ENCODE measurements at places on chromosomes 16 and 17.

DNA sequence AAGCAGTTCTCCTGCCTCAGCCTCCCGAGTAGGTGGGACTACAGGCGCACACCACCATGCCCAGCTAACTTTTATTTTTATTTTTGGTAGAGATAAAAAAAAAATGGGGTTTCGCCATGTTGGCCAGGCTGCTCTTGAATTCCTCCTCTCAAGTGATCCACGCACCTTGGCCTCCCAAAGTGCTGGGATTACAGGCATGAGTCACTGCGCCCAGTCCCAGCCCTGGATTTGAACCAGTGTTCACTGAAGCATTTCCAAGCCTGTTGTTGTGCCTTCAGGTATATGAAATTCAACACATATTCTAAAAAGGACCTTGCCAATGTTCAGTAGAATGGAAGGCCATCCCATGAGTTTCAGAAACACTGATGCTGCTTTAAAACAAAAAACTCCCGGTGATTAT lies 165.3 kb downstream of the SLC39A11 start:
- no peak for DNase-seq

DNA sequence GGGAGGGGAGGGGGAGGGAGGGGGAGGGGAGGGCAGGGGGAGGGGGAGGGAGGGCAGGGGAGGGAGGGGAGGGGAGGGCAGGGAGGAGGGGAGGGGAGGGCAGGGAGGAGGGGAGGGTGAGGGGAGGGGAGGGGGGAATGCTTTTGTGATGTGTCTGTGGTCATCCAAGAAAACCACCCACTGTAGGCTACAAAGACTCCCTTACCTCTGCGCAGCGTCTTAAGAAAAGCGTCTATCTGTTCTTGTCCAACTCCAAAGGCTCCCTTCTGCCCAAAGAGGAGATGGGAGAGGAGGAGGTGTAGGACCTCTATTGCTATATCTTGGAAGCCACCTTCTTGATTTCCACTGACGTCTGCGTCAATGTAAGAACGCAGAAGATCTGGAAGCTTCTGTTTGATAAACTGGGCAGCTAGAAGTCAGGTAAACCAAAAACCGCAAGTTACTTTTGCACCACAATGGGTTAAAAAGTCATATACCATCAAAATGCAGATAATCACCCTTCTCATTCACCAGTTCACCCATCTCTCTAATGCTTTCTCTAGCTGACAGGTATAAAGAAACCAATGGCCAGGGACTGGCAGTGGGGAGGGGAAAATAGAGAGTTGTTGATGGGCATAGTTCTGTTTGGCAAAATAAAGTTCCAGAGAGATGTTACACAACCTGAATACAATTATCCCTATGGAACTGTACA lies 43.1 kb downstream of the CNOT1 start:
- DNase-seq: no peak

- no peak for DNase-seq
Measured at GRCh38 chr17:27379888-27380533, 76.2 kb upstream of the KSR1 start.

- no peak for DNase-seq
Measured at GRCh38 chr17:17090642-17091103, 48.4 kb downstream of the MPRIP start.

DNA sequence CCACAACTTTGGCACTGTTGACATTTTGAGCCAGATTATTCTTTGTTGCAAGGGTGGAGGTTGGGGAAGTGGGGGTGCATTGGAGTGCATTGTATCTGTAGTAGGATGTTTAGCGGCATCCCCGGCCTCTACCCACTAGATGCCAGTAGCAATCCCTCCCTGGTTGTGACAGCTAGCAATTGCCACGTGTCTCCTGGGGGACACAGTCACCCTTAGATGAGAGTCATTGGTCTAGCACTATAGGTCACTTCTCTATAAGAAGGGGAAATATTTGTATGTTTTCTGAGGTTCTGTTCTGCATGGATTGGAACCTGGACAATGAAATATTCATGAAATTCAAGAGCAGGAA lies 32.4 kb downstream of the MSI2 start:
- DNase-seq: no peak

DNA sequence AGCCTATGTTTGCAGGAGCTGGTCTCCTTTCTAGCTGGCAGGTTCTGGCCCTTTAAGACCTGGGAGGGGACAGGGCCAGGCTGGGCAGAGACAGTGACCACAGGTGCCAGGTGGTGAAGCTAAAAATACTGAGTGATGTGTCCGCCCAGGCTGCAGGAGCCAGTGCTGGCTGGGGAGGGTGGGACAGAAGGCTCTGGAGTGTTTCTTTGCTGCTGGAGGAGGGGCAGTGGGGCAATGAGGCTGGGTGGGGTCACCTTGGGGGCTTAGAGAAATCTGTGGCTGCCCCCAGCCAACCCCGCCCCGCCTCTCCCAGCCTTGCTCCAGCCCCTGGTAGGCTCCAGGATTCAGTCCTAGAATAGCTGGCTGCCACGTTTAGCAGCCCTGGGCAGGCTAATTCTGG lies 30.4 kb upstream of the SBK1 start:
- no peak for DNase-seq

- DNase-seq: no peak
Measured at GRCh38 chr17:5971969-5972368, 98.2 kb upstream of the WSCD1 start.

- no peak for DNase-seq
Measured at GRCh38 chr16:4909825-4910224, 27.1 kb downstream of the PPL start.

- DNase-seq: no peak
Measured at GRCh38 chr16:57111420-57111819, 19.0 kb downstream of the CPNE2 start.

GRCh38 chr17:48643697-48644012 lies 17.5 kb upstream of the HOXB9 start:
- DNase-seq: no peak

GRCh38 chr17:51289696-51290111 lies 29.4 kb downstream of the UTP18 start:
- no peak for DNase-seq

GRCh38 chr17:7950578-7950977 lies 18.6 kb downstream of the CNTROB start:
- no peak for DNase-seq

- no peak for DNase-seq
Measured at GRCh38 chr16:17212606-17213005, 258.2 kb downstream of the XYLT1 start.

GRCh38 chr16:87165151-87165550 lies 152.0 kb downstream of the C16orf95 start:
- no peak for DNase-seq

DNA sequence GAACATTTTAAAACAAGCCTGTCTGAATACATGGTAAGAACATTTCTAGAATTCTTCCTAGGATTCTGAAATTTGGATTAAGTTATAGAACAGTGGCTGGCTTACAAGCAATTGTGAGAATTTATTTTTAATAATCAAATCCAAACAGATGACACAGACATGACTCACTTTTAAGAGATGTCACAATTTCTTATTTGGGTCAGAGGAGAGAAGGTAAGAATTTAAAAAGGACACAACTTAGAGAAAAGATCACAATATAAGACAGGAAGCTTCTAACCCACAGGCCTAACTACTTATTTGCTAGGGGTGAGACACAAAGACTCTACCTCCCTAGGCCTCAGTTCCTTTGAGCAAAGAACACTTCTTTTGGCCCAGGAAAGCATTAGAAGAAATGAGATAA lies 32.7 kb downstream of the ZZEF1 start:
- no peak for DNase-seq

DNA sequence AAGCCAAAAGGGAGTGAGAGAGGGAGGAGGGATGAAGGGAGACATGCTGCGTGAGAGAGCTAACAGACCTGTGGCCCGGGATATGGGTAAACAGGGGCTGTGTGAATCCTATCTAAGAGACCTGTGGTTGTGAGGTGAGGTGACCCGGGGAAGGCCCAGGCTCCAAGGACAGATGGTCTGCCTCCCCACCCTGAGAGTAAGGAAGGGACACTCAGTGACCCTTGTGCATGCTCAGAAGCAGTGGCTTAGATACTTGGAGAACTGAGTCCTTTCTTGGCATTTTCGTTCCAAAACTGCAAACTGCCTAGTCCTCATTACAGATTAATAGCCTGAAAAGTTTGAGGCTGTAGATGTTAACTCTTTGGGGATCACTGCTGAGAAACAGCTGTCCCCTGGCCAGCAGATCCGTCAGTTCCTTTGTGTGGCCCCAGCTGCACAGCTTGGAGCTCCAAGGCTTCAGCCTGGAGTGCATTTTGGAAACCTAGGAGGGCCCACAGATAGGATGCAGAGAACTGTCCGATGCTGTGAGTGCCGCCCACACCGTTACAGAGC lies 121.6 kb downstream of the SMG6 start:
- DNase-seq: no peak

DNA sequence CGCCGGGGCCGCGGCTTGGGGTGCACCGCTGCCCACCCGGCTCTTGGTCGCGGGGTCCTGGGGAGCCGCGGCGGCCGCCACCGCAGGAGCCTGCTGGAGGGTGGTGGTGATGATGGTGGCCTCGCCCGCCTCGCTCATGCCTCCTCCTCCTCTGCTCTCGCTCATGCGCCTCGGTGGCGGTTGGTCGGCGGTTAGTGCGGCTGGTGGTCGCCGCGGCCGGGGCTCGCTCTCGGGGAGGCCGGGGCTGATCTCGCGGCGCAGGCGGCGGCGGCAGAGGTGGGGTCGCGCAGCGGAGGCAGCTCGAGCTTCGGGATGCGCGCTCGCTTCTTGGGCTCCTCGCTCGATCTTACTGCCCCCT lies 41.6 kb downstream of the AHSP start:
- DNase-seq: no peak

DNA sequence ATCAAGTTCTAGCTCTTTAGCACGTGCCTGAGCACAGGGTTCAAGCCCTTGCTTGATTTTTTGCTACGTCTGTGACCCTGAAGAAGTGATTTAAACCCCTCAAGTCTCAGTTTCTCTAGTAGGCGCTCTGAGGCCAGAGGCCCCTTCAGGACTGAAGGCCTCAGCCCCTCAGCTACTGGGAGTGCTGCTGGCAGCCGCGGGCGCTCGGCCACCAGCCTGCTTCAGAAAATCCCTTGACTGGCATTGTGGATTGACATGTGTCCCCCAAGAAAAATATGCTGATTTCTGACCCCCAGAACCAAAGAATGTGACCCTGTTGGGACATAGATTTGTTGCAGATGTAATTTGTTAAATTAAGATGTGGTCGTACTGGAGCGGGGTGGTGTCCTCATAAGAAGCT lies 20.2 kb upstream of the WFDC1 start:
- DNase-seq: no peak

- DNase-seq: no peak
Measured at GRCh38 chr16:67825119-67825518, 17.0 kb upstream of the THAP11 start.

GRCh38 chr16:10466861-10467260 lies 81.0 kb downstream of the ATF7IP2 start:
- DNase-seq: no peak

DNA sequence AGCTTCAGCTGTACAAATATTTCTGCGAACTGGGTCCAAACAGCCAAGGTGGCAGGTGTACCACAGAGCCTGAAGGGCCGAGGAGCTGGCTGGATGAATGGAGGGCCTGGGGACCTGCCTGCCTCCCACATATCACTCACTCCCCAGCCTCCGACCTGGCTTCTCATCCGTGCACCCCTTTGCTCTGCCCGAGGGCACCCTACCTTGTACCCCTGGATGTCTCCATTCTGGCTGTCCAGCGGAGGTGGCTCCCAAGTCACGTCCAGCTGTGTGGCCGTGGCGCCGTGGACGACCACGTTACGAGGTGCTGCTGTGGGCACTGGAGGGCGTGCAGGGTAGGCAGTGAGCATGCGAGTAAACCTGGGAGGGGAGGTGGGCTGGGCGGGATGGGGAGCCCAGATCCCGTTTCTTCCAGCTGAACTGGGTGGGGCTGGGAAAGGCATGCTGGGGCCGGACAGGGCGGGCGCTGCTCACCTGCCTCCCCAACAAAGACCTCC lies 67.2 kb upstream of the CDC42EP4 start:
- DNase-seq: no peak

DNA sequence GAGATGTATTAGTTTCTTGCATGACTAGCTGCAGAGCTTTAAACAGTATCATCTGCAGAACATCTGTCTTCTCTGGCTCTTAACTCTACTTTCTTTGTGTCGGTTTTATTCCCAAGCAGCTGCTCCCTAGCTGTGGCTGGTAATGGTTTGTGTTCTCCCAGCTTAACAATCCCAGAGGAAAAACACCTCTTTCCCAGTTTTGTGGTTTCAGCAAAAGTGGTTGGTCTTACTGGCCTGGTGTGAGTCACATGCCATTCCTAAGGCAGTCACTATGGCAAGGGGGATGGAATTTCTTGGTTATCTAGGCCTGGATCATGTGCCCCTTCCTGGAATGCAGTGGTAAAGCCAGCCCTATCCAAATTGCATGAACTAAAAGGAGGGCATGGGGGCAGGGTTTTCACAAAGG lies 27.5 kb downstream of the OMG start:
- no peak for DNase-seq

DNA sequence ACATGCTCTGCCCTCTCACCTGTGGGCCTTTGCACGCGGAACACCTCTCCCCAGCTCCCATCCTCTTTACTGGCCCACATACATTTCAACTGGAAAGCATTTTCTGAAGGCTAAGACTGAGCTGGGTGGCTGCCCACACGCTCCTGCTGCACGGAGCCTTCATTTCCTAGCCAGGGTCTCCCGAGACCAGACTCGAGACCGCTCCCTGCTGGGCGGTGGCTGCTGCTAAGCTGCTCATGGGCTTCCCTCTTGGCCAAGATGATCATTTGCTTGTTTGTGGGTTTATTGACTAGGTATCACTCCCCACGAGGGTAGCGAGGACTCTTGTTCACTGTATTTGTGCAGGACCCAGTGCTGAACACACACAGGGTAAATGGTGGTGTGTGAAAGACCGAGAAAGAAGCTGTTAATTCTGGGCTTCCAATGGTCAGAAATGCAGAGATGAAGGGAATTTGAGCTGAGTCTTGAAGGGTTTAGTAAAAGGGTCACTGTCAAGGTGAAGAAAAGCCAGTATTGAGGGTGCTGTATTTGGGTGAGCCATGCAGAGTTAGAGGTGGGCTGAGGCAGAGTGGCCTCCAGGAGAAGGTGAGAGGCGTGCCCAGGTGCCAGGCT lies 907 bp downstream of the TRAPPC2L start:
- DNase-seq: peak; percentile 51

DNA sequence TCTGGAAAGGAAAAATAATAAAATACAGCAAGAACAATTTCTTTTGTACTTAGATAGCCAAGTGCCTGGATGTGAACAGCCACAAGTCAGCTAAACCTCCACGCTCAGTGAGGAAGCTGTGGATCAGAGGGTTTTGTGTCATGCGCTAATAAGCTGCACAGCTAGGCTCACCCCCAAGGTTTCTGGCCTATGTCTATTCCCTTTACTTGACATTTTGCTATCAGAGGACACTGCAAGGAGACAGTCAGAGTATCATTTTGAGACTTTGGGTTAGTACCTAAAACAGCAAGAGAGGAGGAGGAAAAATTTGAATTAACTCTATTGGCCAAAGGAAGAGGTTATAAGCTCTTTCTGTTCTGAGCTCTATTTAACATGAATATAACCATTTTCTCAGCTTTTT lies 139.3 kb downstream of the KCNJ2 start:
- DNase-seq: no peak

GRCh38 chr17:73234736-73235135 lies 26.9 kb downstream of the CPSF4L start:
- DNase-seq: no peak

All from activated T-helper 1 cell treated with anti-CD3 and anti-CD28 coated beads, Interleukin-2, amount 50 U/mL, for 16 hours (primary cell).